ENCODE measurements at places on chromosomes 2 and 18.

- DNase-seq: no peak
These were observed 70.2 kb downstream of the SPATS2L start for GRCh38 chr2:200376513-200377354.

DNA sequence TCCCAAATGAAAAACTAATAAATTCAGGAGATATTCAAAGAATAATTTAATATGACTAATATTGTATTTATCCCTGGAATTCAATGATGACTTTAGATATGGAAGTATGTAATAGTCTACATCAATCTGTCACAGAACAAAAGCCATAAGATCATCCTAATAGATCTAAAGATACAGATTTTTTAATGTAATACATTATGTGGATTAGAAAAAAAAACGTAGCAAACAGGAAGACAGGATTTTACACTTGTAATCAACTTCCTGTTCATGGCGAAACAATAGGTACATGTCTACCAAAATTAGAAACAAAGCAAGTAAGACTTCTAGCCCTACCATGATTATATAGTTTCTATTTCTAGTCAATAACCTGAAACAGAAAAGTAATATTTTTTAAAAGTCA, 192.2 kb downstream of the TTC32 start:
- no peak for DNase-seq

GRCh38 chr18:39786477-39786876, 2168.6 kb upstream of the PIK3C3 start:
- DNase-seq: no peak

GRCh38 chr18:60277855-60278480, 94.6 kb downstream of the MC4R start:
- no peak for DNase-seq

DNA sequence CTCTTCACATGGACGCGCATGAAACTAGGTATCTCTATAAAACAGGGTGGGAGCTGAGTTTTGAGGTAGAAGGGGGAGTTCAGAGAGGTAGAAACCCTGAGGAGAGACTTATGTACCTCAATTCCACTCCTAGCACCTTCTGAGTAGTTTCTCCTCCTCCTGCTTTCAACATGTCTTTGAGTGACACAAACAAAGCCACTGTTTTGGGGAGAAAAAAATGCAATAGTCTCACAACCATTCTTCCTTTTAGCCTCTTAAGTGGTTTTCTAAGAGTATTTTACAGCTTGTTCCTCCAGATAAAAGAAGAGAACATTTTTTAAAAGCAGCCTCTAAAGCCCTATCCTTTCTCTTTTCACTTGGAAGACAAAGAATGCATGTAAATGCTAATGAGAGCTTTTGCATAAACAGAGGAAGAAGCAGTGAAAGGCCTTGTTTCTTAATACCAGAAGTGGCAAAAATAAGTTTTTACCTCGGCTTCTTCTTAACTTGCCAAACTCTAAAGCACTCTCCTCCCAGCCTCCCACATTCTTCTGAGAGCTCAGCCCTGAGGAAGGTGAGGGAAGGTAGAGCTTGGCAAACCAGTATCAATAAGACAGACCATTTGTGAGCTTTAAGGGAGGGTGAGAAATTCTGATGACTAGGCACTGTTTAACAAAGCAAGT, 1304.4 kb upstream of the ACVR2A start:
- DNase-seq: no peak

DNA sequence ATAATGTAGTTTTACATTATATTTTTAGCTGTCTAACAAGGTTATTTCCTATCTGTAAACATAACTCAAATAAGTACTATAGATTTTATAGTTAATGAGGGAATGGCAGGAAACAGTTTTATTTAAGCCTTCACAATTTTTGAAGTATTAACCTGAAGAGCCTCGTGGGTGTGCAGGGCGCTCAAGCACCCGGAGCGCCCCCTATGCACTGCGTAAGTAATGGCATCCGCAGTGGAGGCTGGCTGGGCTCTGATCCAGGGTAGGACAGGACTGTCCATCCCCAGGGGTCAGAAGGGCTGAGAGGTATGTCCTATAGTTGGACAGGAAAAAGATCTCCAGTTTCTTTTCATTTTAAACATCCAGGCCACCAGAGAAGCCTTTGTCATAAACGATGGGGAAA, 8.2 kb upstream of the GBX2 start:
- no peak for DNase-seq

GRCh38 chr18:23231340-23232021, 96.2 kb downstream of the CABLES1 start:
- DNase-seq: peak; percentile 82

- DNase-seq: no peak
These were observed 171.2 kb downstream of the SP3 start for GRCh38 chr2:173793709-173794565.

GRCh38 chr18:26574958-26575864, 26.9 kb upstream of the KCTD1 start:
- no peak for DNase-seq

- DNase-seq: no peak
These were observed 86.0 kb downstream of the VWA3B start for GRCh38 chr2:98172951-98173350.

DNA sequence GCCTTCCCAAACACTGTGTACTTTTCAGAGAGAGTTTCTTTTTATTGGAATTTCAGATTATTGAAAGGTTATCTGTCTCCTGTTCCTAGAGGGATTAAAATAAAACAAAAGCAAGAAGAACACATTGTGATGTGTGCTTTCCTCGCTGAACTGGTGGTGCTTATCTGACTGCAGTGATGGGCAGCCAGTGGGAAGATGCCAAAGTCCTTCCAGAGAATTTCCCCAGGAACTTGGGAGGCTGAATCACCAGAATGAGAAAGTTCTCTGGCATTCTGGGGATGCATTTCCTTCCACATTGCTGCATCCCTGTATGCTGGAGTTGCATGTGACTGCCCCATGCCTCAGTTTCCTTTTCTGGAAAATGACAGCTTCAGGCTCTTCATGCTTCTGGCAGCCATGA, 53.9 kb upstream of the SEC11C start:
- DNase-seq: no peak

DNA sequence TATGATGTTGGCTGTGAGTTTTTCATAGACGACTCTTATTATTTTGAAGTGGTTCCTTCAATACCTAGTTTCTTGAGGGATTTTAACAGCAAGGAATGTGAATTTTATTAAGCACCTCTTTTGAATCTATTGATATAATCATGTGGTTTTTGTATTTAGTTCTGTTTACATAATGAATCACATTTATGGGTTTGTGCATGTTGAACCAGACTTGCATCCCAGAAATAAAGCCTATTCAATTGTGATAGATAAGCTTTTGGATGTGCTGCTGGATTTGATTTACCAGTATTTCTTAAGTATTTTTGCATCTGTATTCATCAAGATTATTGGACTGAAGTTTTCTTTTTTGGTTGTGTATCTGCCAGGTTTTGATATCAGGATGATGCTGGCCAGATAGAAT, 131.6 kb upstream of the SCN7A start:
- DNase-seq: no peak

DNA sequence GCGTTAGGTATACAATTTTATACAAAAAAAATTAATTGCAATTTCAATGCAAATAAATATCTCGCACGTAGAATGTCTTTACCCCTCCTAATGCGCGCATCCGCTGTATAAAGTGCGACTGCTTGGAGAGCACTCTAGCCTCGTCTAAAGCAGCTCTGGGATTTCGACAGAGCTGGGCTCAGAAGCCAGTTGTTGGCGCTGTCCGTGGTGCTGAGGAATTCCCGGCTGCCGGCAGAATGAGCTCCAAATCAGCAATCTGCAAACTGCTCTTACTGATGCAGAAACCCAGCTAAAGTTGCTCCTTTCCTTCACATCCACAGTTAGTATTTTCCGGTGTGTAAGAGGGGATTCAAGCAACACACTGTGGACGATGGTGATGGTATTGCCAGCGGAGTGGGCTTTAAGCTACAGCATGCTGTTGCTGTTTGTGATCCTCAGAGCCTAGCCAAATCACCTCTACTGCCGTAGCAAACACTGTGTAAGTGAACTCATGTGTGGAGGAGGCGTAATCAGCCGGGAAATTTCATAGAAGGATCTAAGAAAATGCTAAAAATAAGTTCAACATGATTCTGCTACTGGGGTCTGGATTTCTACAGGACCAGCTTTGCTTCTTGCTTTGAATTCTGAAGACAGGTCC, at the start of gene VWC2L:
TSS of gene VWC2L (plus strand) at position 137 of the 637 bp plus-strand sequence. CDS start 3,140 bp downstream, outside the sequence.
- no peak for DNase-seq

- DNase-seq: no peak
These were observed 53.8 kb upstream of the TUBA3E start for GRCh38 chr2:130251873-130252620.

DNA sequence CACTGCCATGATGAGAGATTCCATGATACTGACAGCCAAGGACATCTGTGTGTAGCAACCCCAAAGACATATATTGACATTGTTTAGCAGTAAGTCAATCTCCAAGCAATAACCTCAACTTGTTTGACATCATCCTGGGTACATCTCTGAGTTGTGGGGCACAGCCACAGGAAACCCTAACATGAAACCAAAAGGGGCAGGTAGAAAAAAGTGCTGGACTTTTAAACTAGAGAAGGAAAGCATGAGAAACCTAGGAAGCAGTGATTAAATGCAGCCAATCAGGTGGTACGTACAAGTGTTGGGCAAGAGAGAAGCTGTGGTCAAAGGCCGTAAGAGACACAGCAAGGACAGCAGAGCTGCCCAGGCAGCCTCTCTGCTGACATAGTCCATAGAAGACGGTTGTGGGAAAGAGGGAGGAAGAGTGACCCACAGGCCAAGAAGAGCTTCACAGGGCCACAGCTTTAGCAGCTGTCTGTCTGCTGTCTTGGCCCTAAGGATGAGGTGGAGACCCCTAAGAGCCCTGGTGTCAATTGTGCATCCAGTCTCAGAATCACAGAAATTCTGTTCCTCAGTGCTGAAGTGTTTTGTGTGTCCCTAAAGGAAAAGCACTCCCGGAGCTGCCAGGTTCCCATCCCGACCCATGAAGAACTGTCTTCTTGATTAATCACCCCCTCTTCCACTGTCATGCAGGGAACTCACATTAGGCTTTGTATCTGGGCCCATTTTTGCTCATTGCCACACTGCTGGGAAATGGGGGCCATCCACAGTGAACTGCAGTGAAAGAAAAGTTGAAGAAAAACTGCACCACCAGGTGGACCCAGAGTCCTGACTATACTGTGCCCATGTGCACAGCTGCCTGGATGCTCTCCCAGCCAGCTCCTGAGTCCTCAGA, 25.4 kb upstream of the CHN1 start:
- no peak for DNase-seq

GRCh38 chr2:22719396-22719795, 665.6 kb upstream of the KLHL29 start:
- no peak for DNase-seq

DNA sequence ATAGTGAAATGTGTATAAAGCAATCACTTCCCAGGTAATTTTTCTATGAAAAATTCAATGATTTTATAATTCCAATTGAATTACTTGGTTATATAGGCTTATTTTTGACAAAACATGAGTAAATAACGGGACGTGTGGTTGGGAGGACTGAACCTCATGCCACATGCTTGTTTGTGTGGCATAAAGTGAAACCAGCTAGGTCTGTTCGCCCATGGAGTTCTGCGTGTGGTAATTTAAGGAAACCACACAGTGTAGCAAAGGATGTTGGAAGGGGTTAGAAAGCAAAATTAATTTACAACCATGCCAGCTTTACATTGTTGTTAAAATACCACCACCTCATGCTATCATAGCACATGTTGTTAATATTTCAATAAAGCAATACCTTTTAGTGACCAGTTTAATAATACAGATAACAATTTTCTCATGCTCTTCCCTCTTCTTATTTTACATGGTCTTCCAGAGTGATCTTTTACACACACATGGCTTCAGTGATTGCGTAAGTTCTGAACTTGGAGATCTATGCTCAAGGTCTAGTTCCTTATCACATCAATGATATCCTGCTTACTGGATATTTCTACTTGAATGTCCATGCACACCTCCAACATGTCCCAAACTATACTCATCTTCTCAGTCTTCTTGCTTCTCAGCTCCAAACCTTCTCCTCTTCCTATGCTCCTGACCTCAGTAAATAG, 156.4 kb upstream of the ITGA4 start:
- DNase-seq: no peak
